ENCODE measurements at places on chromosomes 7 and 10.

DNA sequence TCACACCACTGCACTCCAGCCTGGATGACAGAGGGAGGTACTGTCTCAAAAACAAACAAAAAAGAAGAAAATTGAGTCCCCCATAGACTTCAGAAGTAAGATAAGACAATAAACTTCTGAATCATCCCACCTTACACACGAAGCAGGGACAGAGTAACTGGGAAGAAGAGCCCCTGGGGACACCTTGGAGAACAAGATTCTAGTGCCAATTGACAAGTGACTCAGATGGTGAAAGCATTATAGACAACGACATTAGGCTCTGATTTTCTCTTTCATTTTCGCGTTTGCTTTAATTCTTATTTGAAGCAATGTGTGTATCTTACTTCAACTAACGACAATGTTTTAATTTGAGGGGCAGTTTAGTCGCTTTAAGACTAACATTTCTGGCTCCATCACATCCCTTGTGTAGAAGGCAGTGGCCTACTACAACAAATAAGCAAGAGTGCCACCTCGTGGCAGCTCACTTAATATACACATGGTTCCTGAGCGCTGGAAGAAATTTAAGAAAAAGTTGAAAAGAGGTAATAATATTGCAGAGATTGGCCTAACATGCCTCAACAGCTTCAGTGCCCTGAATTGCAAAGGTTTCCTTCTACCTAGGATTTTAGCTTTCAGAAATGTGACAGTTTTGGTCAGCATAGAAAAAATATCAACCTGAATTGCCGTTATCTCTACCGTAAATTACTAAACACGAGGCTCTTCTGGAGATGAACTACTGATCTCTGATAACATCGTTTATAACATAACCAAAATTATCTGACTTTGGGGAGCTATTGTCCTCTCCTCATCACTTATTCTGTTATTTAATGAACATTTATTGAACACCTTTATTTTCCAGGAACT is 36.7 kb downstream of the ASNS start:
- DNase-seq: peak; percentile 80

DNA sequence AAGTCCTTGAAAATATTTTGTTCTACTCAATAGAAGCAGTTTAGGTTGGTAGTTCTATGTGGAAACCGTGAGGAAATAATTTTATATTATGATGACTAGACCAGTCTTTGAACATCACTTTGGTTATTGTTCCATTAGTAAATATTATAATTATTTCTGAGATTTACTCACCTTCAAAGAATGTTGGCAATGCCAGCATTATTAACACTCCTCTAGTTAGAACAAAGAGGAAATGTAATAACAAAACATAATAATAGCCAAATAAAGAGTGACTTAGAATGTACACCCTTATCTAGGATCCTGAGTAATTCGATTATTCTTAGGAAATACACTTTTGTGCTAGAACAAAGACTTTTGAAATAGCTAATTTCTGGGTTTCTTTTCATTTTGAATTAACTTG is 121.1 kb downstream of the CFTR start:
- no peak for DNase-seq

GRCh38 chr10:99532687-99533495 is at the start of gene NKX2-3:
Gene NKX2-3 (plus strand): TSS chr10:99532942. CDS start chr10:99533132, 190 bp downstream.
- DNase-seq: peak; percentile 65

GRCh38 chr10:110609605-110610004 is 34.5 kb upstream of the RBM20 start:
- peak; percentile 21 for DNase-seq

DNA sequence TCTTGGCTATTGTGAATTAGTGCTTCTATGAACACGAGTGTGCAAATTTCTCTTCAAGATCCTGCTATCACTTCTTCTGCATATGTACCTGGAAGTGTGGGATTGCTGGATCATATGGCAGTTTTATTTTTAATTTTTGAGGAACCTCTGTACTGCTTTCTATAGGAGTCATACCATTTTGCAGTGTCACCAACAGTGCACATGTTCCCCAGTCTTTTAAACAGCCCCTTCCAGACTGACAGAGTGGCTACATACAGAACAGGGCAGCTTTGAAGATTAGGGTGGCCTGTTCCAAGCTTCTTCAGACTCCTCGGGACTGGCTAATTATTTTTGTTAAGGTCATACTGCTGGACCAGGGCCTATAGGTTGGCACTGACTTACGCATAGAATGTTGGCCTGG is 82.9 kb downstream of the AUTS2 start:
- no peak for DNase-seq

DNA sequence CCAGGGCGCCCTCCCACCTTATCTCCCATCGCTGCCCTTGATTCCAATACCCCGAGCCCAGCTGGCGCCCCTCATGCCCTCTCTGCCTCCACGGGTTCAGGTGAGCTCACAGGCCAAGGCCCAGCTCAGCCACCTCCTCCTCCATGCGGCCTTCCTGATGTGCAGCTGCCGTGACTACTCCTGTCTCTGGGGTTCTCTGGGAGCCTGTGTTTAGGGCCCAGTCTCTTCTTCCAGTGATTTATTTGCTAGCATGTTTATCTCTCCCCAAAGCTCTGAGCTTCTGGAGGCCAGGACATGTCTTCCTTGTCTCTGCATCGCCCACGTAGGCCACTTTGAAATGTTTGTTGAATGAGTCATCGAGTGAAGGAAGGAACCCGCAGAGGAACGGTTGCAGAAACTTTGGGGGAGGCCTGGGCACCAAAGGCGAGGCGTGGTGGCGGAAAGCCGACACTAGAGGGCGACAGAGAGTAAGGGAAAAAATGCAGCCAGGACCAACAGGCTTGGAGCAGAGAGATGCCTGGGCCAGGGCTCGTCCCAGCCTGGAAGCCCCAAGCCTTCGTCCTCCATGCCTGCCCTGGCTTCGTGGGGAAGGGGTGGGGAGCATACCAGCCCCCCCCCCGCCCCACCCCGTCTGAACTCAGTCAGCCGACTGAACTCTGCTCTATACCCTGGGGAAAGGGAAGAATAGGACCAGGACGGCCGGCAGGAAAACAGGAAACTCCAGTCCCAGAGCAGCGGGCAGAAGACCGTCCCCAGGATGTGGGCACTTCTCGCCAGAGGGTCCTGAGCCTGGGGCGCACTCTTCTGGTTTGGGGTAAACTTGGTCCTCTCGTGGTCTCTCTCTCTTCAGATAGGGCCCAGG is 10.9 kb upstream of the HSPB1 start:
- peak; percentile 98 for DNase-seq

DNA sequence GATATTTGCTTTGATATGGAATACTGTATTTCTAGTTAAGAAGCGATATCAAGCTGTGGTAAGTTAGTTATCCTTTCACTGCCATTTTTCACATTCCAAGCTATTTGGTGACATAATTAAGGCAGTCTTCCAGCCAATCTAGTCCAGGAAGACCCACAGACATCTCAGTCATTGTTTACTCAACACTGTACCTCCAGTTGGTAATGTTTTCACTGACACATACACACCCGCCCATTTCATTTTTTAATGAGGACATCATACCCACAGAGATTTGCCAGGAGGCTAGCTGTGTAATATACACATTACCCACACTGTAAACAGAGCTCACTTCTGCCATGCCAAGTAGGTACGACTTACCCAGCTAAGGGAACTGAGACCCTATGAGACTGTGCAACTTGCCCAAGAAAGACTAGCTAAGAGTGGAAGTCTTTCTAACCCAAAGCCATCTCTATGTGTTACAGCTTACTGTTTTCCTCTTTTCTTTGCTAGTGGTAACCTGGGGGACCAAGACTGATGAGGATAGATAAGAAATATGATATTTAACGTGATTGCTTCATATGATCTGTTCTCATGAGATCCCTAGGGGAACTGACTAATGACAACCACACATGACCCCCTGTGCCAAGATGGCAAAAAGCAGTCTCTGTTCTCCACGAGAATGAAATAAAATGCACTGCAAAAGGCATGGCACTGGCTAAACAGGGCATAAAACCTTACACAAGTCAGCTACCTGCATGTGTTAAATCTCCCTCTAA is 179.0 kb downstream of the DGKI start:
- DNase-seq: peak; percentile 41

DNA sequence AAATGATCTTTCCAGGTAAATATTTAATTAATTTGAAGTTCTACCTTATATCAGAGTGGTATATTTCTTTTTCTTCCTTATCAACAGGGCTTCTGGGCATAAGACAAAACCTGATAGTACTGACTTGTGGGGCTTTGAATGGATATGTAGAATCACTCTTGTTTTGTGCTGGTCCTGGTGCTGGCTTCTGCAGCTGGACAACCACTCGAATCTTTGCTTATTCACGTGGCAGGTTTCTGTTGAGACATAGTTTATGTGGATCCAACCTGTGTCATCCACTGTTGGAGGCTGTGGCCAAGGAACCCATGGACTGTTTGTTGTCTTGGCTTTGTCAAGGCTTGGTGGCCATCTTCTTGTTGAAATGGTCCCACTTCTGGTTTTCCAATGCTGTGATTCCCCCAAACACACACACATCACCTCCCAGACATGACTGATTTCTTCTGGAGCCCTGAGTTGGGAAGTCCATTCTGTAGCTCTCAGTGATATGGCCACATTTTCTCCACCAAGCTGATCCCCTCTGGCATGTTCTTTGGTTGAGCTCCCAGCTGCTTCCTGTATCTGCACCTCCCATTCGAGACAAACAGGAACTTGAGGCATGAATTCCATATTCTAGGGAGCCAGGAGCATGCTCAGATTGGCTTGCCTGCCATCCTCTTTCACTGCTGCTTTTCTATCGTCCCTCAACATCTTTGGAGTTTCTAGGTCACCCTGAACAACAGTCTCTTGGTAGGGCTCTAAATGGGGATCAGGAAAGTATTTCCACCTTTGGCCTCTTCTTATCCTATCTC is 19.5 kb downstream of the TAS2R41 start:
- DNase-seq: no peak

Data from SK-MEL-5 (cell line).